ENCODE measurements at places on chromosomes 16 and 17.

DNA sequence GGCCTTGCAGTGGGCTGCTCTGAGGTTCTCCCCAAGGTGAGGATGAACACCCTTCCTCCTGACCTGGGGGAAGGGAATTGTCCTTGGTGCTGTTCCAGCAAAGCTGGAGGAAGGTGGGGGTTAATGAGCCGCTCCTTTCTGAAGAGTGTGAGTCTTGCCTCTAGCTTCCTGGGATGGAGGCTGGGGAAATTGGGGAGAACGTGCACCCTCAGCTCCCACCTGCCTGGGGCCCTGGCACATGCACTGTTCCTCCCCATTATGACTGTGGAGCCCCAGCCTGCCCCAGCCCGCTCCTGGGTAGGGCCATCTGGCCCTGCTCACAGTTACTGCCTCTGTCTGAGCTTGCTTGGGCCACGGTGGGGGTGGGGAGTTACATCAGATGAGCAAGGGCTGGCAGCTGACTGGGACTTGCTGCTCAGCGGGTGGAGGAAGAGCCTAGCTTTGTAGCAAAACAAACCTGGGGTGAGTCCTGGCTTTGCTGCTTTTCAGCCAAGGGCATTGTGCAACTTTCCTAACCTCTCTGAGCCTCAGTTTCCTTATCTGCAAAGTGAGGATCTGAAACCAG lies 11.1 kb downstream of the TNS4 start:
- no peak for DNase-seq

- DNase-seq = no peak
Measured at GRCh38 chr17:1492249-1493206, at the start of gene MYO1C. TSS of gene MYO1C (minus strand) at chr17:1492686. CDS start at chr17:1492487, 199 bp downstream.

- DNase-seq = no peak
Measured at GRCh38 chr16:82264756-82265155, 94.7 kb upstream of the MPHOSPH6 start.

DNA sequence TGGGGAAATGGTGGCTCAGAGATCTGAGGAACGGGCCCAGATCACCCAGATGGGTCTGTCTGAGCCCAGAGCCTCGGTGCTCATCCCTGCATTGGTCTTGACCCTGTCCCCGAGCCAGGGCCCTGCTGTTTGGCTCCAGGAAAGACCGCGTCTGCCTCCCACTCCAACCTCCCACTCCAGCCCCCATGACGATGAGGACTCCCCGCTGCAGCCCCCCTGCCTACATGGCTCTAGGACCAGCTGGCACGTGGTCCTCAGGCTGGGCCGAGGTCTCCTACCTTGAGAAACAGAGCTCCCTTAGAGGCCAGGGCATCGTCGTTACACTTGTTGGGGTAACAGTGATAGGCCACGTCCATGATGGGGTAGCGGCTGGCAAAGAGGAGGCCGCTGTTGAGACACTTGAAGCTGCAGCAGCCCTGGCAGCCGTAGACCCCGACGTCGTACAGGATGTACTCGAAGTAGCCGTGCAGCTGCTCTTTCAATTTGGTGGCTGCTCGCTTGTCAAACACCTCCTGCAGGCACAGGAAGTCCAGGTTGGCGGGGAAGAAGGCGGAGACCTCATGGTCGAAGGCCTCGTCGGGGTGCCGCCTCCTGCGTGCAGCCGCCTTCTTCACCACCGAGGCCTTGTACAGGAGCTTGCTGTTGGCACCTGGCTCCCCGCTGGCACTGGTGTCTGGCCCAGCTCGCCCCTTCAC lies 59.9 kb downstream of the PRMT7 start:
- DNase-seq = peak; percentile 48
